ENCODE measurements at places on chromosomes 1 and 21.

DNA sequence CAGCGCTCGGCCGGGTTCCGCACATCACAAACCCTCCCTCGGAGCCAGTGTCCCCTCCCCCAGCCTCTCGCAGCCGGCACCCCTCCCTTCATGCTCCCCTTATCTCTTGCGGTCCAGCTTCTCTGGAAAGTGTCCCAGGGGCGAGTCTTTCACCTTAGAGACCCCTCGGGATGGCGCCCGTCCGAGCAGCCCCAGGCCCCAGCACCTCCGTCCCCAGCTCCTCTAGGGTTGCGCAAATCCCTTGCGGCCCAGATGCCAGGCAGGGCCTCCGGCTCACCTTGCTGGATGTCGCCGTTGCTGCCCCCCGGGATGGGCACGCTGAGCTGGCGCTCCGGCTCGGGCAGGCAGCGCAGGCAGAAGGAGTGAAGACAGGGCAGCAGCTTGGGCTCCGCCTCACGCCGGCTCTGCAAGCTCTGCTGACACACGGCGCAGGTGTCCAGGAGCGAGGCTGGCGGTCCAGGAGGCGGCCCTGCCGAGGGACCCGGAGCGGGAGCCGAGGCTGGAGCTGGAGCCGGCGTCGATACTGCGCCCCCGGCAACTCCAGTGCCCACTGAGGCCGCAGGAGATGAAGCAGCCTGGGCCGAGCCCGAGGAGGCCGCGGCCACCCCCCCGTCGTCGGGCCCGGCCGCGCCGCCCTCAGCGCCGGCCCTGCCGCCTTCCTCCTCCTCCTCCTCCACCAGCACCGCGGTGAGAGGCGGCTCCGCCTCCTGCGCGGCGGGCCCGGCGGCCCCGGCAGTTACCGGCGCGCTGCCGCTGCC, 550 bp downstream of the TRIM33 start:
- peak; percentile 45 for DNase-seq

DNA sequence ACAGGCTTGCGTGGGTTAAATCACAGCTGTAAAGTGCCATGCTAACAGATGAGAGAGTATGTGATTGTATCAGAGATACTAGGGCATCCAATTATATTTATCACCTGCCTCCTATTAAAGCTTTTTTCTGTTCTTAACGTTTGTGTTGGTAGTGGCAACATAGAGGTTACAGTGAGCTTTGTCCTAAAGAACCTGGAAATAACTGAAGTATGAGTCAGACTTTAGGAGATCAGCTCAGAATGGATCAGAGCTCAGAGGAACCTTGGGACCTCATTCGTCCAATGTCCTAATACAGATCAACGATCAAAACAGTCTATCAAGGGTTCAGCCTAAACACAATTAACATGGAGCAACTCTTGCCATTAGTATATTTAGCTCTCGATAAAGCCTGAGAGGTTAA, 81.0 kb downstream of the RGS7 start:
- DNase-seq = no peak

GRCh38 chr1:110360431-110360830, 21.3 kb downstream of the RBM15 start:
- DNase-seq = no peak

GRCh38 chr1:187237542-187237941, 408.8 kb downstream of the PLA2G4A start:
- no peak for DNase-seq

- peak; percentile 26 for DNase-seq
Measured at GRCh38 chr1:223230161-223230881, 87.3 kb upstream of the TLR5 start.

GRCh38 chr1:116329524-116330341, 43.3 kb upstream of the ATP1A1 start:
- no peak for DNase-seq

GRCh38 chr1:5597171-5597850, 394.9 kb downstream of the NPHP4 start:
- DNase-seq = no peak

DNA sequence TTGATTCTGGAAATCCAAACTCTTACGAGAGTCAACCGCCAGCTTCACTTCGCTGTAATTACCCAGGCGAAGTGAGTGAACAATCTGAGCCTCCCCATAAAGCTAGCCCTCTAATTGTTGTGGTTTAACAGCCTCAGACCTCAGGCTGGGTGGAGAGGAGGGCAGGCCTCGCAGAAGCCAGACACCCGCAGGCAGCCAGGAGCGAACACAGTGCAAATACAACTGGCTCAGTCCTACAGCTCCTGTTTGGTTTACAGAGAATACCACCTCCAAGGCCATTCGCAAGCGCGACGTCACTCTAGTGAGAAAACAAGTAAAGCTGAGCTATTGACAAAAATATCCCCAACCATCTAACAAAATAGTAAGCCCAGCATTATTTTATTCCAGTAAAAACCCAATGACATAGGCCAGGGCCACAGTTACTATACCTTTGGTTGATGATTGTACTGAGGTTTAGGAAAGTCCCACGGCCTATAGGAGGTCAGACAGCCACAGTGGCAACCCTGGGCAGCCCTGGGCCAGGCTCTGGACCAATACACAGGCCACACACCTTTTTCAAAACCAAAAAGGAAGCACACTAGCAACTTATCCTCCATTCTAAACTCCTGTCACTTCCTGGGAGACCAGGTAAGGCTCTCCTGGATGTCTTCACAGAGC, 163.3 kb downstream of the ETS2 start:
- DNase-seq = no peak

GRCh38 chr1:38997901-38998190, 6.8 kb downstream of the AKIRIN1 start:
- DNase-seq = no peak

- no peak for DNase-seq
Measured at GRCh38 chr1:64518692-64519481, 49.0 kb downstream of the CACHD1 start.

DNA sequence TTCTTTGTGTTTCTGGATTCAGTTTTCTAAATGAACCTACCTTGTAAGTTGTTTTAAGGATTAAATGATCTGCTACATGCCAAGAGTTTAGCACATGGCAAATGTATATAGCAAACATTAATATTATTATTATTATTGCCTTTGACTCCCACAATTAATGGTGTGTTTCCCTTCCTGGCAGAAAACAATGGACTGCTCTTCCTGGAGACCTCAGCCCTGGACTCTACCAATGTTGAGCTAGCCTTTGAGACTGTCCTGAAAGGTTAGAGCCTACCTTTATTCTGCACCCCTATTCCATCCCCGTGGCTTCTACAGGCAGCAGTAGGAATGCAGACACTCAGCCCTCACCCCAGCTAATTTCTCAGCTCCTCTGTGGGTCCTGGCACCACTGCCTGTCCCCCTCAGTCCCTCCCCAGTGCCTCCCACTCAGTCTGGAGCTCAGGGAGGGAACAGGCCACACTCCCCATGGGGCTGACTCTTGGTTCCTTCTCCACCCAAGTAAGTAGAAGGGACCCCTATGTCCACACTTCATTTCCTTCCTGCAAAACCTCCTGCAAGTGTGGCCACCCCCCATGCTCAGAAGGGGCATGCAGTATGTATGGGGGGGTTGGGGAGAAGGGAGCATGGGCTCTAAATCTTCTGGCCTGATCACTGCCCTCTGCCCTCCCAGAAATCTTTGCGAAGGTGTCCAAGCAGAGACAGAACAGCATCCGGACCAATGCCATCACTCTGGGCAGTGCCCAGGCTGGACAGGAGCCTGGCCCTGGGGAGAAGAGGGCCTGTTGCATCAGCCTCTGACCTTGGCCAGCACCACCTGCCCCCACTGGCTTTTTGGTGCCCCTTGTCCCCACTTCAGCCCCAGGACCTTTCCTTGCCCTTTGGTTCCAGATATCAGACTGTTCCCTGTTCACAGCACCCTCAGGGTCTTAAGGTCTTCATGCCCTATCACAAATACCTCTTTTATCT, 8.8 kb downstream of the RAB25 start:
- no peak for DNase-seq

DNA sequence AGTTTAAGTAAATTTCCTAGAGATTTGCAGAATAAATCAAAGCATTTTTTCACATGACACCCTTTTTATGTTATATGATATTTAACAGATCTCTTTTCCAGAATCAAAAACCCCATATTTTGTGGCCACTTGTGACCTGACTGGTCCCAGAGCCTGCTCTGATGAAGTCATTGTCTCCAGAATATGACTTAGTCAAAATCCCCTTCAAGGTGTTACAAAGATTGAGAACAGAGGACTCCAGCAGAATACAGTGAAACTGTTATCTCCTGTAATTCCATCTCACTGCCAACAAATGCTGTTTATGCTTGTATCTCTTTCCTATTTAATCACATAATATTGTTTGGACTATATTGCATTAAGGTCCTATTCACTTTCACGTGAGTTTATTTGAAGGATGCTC, 25.6 kb downstream of the RGS1 start:
- no peak for DNase-seq

GRCh38 chr1:208024406-208024805, 113.5 kb upstream of the CD34 start:
- no peak for DNase-seq

- DNase-seq = peak; percentile 15
Measured at GRCh38 chr1:18373882-18374493, 106.7 kb upstream of the KLHDC7A start.

- no peak for DNase-seq
Measured at GRCh38 chr1:41523949-41524675, 39.6 kb upstream of the EDN2 start.

DNA sequence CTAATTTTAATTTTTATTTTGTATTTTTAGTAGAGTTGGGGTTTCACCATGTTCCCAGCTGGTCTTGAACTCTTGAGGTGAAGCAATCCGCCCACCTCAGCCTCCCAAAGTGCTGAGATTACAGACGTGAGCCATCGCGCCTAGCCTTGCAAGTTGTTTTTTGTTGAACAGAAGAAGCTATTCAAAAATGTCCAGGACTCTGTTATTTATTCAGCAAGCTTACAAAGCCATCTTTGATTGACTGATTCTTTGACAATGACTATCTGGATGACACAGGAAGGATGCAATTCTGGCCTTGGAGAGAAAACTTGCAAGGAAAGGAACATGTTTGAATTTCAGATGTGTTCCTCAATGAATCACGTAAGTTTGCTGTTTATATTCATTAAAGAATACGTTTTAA, 63.5 kb downstream of the MAP3K7CL start:
- no peak for DNase-seq

- no peak for DNase-seq
Measured at GRCh38 chr1:60972841-60973364, 109.5 kb upstream of the NFIA start.

- DNase-seq = no peak
Measured at GRCh38 chr1:25554886-25555752, 11.7 kb downstream of the LDLRAP1 start.

GRCh38 chr1:168636200-168636599, 59.8 kb downstream of the XCL1 start:
- DNase-seq = no peak

GRCh38 chr1:175564119-175564518, 179.3 kb downstream of the TNR start:
- DNase-seq = no peak

- peak; percentile 39 for DNase-seq
Measured at GRCh38 chr21:44428281-44428960, 26.9 kb upstream of the LRRC3 start.

GRCh38 chr1:150015651-150016131, 5.2 kb upstream of the OTUD7B start:
- DNase-seq = no peak

DNA sequence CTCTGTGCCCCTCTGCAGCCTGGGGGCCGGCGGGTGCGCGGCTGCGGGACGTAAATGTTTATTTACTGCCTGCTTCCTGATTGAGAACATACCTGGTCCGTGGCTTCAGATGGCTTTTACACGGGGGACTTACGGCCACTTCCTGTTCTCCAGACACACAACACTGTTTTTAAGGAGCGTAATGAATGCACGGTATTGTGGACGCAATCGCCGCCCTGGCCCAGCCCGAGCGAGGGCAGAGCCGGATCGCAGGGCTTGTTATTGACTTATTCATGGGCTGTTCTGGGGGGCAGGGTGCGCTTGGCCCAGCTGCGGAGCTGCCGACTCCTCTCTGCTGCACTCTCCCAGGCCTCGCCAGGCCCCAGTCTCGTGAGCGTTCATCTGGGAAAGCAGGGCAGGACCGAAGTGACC, 52.8 kb upstream of the ACTRT2 start:
- no peak for DNase-seq

GRCh38 chr1:39922251-39922688, 20.6 kb upstream of the MYCL start:
- DNase-seq = no peak

DNA sequence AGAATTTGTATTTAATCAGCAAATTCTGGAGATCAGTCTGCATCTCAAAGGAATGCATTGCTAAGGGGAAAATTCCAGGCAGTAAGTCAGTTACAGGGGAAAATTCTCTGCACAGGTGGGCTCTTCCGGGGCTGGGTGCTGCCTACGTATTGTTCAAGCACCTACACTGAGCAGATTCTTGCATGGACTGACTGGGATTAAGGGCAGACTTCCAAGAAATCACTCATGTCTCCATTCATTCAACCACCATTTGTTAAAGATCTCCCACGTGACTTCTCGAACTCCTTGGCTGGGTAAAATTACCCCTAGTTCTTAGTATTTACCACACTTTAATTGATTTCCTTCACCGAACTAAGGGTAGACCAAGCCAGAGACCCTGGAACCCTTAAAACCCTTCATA, 28.2 kb upstream of the KCNE1 start:
- no peak for DNase-seq

GRCh38 chr1:8139941-8140340, 113.8 kb upstream of the ERRFI1 start:
- DNase-seq = no peak

DNA sequence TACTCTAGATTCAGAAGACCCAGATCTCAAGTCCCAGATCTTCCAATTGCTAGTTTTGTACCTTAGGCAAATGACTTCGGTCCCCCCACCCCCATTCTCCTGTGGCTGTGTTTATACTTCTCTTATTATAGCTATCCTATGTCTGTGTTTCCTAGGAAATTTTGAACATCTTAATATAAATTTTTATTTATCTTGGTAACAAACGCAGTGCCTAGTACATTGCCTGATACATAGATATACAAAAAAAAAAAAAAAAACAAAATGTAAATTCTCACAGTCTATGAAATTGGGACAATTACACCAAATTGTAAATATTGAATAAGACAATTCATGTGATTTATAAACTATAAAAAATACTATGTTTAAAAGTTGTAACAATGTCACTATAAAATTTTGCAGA, 84.1 kb upstream of the SLC44A3 start:
- no peak for DNase-seq

DNA sequence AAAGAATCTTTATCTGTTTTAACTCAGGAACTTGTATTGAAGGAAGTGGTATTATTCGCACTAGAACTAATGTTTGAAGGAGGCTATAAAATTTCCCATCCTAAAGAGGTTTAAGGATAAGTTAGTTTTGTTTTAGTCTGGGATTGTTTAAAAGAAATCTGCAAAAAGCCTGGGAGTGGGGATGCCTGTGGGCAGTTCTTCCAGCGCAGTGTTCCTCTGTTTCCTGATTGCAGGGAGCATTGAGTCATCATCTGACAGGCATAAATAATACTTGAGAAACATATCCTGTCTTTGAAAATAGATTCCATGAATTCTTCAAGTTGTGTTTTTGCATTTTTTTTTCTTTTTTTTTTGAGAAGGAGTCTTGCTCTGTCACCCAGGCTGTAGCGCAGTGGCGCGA, 350.8 kb upstream of the PTBP2 start:
- DNase-seq = no peak
